ENCODE measurements at places on chromosomes 4 and X.

GRCh38 chr4:155638195-155638965 lies 28.3 kb upstream of the GUCY1A1 start:
- no peak for DNase-seq

DNA sequence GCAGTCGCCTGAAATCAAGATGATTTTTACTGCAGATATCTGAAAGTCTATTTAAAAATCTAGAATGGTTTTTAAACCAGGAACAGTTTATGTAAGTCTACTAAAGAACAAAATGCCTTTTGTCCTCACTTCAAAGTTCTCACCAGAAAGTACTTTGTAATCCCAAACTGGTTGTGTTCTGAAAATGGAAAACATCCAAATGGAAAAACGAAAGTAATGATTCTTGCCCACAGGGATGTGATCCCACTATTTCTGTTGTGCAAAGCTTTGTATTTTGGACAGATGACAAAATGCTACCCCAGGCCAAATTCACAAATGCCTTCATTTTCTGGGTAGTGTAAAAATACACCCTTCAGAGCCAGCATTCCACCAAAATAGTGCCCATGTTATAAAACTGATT lies 265.5 kb upstream of the FTHL17 start:
- no peak for DNase-seq

GRCh38 chr4:57116245-57116644 lies 6.1 kb upstream of the IGFBP7 start:
- no peak for DNase-seq

GRCh38 chr4:87947381-87948160 lies 27.9 kb upstream of the SPP1 start:
- no peak for DNase-seq

DNA sequence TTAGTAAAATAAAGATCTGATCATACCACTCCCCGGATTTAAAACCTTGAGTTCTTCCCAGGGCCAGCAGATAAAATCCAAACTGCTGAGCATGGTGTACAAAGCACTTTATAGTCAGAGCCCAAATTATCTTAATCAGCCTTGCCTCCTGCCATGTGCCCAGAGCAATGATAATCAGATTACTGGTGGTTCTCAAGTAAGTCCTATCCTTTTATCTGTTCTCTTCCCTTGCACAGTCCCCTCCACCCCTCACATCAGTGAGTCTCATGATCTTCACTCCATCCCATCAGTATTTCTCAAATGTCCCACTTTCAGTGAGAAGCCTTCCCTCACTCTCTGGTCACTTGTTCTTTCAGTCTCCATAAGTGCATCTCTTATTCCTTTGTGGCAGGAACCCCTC lies 22.7 kb downstream of the INTS6L start:
- DNase-seq = no peak

- no peak for DNase-seq
Measured at GRCh38 chr4:139978692-139979091, 175.3 kb downstream of the MAML3 start.

DNA sequence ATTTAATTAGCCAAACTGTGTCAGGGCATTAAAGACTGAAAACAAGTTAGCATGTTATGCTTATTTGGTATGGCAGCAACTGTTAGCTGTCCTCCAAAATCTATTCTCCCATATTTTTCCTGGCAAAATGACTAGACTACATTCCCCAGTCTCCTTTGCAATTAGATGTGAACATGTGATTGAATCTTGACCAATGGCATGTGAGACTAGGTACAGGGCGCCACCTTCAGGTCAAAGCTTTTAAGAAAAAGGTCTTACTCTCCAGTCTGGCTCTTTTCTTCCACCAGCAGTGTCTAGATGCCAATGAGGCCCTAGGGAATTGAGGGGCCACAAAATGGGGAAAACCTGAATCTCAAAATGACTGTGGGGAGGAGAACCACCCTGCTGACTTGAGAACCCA lies 408.2 kb downstream of the SMARCA1 start:
- peak; percentile 20 for DNase-seq

GRCh38 chr4:27861381-27861787 lies 1000.7 kb downstream of the STIM2 start:
- DNase-seq = peak; percentile 67

- DNase-seq = no peak
Measured at GRCh38 chrX:112645774-112646173, 34.0 kb downstream of the LHFPL1 start.

- no peak for DNase-seq
Measured at GRCh38 chr4:3414421-3415279, 27.1 kb upstream of the HGFAC start.

All from NCI-H2081 treated with DMSO at 0.1 percent for 48 hours (cell line).